ENCODE measurements at places on chromosomes 12 and 14. TPM values are rescaled to one million over a fixed set of nuclear protein-coding genes. Genes with fewer than 3 reads are reported as not detected.

PTCSC3 gene
- not detected for total RNA-seq

PXMP2 gene
- 50.9 TPM for total RNA-seq

FGD6 gene
- 13.1 TPM for total RNA-seq

- no peak overlapping the region for H3K27ac ChIP-seq
- H3K36me3 ChIP-seq: no peaks in the 10 kb centered on the region
- no peak overlapping the region for H3K4me3 ChIP-seq
- H3K4me1 ChIP-seq: no peaks in the 10 kb centered on the region
- H3K27me3 ChIP-seq: no peaks in the 10 kb centered on the region
Measured at GRCh38 chr12:1688086-1688710, 2.7 kb upstream of the ADIPOR2 start.

DNA sequence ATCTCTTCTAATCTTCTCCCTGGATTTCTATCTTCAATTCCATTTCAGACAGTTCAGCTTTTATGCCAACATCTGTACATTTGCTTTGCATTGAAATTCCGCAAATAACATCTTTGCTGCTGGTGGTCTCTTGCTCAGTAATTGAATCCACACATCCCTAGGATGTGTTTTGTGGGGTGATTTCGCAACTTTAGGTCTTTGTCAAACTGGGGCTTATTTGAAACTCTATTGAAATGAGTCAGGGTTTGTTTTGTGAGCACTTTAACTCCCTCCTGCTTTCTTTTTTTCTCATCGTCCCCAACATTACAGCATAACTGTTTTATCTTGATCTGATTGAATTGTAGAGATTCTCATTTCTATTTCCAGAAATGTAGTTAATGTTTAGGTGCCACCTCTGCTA, 404.3 kb downstream of the NPAS3 start:
- no peaks in the 10 kb centered on the region for H3K4me1 ChIP-seq
- no peaks in the 10 kb centered on the region for H3K36me3 ChIP-seq
- H3K27me3 ChIP-seq: no peaks in the 10 kb centered on the region
- no peak overlapping the region for H3K4me3 ChIP-seq
- DNase-seq: no peak

DNA sequence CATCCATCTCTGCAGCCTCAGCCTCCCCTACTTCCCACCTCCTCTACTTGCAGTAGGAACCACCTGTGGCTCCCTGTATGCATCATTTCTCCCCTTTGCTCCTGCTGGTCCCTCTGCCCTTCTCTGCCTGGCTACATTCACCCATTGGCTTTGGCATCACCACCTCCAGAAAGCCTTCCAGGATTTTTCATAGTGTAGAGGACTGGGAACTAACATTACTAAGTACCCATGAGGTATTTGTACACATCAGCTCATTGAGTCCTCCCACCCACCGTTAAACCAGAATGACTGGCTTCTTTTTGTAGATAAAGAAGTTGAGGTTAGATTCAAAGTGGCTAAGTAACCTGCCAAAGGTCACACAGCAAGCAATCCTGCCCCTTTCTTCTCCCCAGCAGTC, 17.1 kb downstream of the SYNE3 start:
- DNase-seq: no peak
- no peaks in the 10 kb centered on the region for H3K36me3 ChIP-seq
- H3K27ac ChIP-seq: no peak overlapping the region
- H3K4me1 ChIP-seq: peaks cover 6% of the 10 kb centered on the region
- no peaks in the 10 kb centered on the region for H3K27me3 ChIP-seq

DNA sequence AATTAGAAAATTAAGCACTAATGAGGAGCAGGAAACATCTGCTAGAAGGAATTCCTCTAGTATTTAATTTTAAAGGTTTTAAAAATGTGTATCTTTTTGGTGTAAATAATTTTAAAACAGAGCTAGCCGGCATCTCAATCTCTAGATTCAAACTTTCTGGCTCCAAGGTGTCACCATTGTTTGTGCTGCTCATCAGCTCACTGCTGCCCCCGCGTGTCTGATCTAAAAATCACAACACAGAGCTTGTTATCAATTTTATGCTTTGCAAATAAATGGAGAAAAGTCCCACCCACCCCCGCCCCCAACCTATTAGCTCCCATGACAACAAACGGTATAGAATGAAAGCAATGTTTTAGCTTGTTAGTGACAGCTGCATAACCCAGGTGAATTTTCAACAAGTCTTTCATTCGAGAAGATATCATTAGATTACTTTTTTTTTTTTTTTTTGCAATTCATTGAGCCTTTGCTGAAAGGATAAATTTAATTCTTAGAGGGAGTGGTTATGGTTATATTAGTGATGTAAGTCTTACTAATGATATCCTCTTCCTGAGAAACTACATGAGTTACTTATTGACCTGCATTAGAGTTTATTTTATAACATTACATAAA, 11.3 kb upstream of the ABHD12B start:
- H3K27me3 ChIP-seq: no peaks in the 10 kb centered on the region
- peak overlapping the region; percentile 43 for H3K4me3 ChIP-seq
- H3K27ac ChIP-seq: peak overlapping the region; percentile 81
- DNase-seq: peak; percentile 65
- no peaks in the 10 kb centered on the region for H3K36me3 ChIP-seq
- no peaks in the 10 kb centered on the region for H3K4me1 ChIP-seq

GRCh38 chr12:42327227-42327590, 1.2 kb downstream of the PPHLN1 start:
- no peak overlapping the region for H3K27ac ChIP-seq
- peak overlapping the region; percentile 77 for H3K4me3 ChIP-seq
- no peaks in the 10 kb centered on the region for H3K27me3 ChIP-seq
- peaks cover under 1% of the 10 kb centered on the region for H3K36me3 ChIP-seq

GRCh38 chr12:5292651-5293050, 139.3 kb upstream of the NTF3 start:
- H3K4me3 ChIP-seq: no peak overlapping the region
- no peaks in the 10 kb centered on the region for H3K36me3 ChIP-seq
- DNase-seq: no peak
- peaks cover 14% of the 10 kb centered on the region for H3K27me3 ChIP-seq
- no peak overlapping the region for H3K27ac ChIP-seq
- H3K4me1 ChIP-seq: no peaks in the 10 kb centered on the region

GRCh38 chr12:92696216-92696615, 6.6 kb upstream of the PLEKHG7 start:
- H3K4me3 ChIP-seq: no peak overlapping the region
- H3K27me3 ChIP-seq: no peaks in the 10 kb centered on the region
- no peaks in the 10 kb centered on the region for H3K4me1 ChIP-seq
- H3K36me3 ChIP-seq: no peaks in the 10 kb centered on the region

All from breast epithelium (tissue), 4 donors.